Right ventricle myocardium superior (tissue), 1 donor: ENCODE measurements at places on chromosomes 11 and 22.

DNA sequence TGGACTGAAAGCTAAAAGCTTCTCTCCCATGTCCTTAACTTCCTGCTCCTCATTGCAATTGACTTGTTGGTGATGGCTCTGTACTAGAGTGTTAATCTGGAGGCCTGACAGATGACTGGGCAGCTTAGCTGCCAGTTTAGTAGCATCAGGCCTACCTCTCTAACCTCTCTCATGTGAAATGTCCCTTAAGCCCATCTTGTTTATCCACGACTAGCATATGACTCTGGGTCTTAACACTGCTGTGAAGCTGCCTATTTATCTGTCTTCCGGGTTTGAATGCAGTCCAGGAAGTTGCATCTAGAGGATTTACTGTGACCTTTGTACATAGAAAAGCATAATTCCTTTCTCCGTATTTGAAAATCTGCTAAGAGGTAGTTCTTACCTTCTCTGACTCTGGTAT lies 85.3 kb upstream of the HORMAD2 start:
- no peak for DNase-seq

DNA sequence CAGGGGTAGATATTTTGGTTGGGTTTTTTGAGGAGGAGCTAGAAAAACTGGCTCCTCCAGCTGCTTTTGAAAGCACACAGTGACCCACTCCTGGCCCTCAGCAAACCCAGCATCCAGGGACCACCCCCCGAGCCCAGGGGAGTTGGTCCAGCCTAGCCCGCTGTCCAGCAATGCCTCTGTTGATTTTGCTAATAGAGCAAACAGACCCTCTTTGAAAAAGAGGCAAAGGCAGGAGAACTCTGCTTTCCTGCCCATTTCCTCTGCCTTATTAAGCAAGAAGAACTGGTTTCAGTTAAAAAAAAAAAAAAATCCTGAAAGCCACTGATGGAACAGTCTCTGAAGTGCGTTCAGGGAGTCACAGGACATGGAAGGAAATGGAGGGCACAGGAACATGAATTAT lies 25.3 kb downstream of the ABTB2 start:
- no peak for DNase-seq

- DNase-seq: no peak
Observed at GRCh38 chr11:114219559-114220349, 76.4 kb upstream of the NNMT start.

DNA sequence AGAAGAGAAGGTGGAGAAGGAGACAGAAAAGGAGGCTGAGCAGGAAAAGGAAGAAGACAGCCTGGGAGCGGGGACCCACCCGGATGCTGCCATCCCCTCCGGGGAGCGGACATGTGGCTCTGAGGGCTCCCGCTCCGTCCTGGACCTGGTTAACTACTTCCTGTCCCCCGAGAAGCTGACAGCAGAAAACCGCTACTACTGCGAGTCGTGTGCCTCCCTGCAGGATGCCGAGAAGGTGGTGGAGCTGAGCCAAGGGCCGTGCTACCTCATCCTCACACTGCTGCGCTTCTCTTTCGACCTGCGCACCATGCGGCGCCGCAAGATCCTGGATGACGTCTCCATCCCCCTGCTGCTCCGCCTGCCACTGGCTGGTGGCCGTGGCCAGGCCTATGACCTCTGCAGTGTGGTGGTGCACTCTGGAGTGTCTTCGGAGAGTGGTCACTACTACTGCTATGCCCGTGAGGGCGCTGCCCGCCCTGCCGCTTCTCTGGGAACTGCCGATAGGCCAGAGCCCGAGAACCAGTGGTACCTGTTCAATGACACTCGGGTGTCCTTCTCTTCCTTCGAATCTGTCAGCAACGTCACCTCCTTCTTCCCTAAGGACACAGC lies 21.4 kb downstream of the USP35 start:
- no peak for DNase-seq

DNA sequence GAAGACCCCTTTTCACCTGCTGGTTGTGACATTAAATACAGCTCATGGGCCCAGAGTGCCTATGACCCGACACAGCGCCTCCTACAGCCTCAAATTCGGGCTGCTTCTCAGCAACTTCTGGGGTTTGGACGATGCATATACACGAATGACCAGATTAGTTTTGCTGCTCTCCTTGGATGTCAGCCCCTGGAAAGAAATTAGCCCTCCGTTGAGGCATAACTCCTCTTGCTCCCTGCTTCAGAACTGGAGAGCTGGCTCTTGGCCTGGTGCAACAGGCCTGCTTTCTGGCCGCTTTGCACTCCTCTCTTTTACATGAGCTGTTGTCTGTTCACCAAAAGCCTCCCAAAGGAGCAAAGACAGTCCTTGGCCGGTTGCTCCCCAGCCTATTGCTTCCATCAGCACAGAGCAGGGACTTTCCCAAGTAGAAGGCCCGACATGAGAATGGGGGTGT lies 3.3 kb downstream of the TECTA start:
- peak; percentile 72 for DNase-seq

GRCh38 chr11:57057561-57057960 lies 68.8 kb downstream of the OR5AK2 start:
- DNase-seq: no peak

DNA sequence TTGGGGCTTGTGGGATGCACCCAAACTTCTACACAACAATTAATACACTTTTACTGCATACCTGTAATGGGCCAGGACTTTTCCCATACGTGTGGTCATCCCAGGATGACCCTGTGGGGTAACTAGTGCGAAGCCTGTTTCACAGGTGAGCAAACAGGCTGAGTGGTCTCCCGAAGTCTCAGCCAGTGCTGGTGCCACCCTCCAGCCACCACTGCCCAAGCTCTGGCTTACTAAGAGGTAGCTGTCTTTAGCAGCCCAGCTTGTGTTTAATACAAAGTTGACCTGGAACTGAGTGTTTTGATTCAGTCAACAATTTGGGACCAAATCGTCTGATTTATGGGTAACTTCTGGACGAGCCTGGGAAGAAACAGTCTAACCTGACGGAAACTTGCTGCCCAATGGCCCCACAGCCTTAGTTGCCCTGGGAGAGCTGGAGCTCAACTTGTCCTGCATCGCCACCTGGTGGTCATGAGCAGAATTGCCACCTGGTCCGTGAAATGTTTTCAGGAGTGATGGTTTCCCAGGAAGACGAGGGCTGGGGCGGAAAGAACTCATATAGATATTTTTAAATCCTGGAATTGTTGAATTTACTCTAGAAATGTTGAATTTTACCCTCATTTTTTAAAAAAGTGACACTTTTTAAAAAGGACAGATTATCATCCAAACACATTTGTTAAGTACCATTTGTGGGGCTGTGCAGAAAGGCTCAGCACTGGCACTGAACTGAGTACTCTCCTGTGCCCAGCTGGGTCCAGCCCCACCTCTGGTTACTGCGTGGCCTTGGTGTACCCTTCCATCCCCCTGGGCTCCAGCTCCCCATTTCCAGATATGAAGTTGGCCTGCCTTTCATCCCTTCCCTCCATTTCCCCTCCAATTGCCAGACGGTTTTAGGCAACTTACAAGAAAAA lies 95.5 kb upstream of the PARVA start:
- peak; percentile 88 for DNase-seq

DNA sequence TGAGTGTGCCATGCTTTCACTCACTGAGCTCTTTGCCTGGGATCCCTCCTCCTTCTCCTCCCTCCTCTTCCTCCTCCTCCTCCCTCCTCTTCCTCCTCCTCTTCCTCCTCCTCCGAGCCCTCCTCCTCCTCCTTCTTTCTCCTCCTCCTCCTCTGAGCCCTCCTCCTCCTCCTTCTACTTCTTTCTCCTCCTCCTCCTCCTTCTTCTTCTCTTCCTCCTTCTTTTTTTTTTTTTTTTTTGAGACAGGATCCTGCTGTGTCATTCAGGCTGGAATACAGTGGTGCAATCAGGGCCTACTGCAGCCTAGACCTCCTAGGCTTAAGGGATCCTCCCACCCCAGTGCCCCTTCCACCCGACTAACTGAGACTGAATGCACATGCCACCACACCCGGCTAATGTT lies 62.3 kb downstream of the DEUP1 start:
- DNase-seq: no peak

DNA sequence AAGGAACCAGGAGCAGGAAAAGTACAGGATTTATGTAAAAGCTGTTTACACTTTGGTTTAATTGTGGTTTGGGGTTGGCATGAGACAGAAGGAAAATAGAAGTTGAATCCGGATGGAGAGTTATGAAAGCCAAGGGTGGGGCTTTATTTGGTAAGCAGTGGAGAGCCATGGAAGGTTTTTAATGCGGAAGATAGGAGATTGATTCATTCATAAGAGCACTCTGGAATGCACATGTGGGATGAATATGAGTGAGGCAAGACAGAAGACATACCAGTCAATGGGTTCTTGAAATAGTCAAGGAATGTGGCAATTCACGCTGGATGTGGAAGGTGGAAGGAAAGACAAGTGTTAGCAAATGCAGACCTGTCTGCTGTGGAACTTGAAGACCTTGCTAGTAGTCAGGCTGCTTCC lies 9.3 kb upstream of the GLB1L3 start:
- DNase-seq: no peak

DNA sequence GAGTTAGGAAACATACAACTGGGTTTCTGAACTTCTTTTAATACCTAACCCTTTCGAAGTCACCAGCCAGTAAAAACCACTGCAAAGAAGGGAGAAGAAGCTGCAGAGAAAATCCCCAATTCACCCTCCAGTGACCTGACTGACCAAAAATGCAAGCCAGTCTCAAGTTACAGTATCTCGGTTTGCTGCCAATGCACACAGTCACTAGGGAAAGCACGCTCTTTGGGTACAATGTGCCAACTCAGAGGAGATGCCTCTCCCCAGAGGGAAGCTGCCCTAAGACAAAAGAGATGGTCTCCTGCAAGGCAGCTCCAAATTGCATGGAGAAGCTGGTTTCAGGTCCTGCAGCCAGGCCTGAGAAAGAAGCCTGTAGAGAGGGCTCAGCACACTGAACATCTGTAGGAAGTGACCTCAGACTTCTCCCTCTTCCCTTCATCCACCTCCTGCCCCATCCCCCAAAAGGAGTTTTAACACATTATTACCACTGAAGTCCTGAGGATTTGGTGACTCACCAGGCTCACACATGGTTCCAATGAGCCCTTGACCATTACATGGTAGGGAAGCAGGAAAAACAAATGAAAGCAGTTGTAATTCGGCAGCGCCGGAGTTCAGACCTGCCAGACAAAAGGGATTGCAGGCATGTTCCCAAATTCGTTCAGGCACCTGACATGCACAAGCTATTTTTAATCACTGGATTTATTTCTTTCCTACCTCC lies 90.1 kb downstream of the ETS1 start:
- DNase-seq: no peak

DNA sequence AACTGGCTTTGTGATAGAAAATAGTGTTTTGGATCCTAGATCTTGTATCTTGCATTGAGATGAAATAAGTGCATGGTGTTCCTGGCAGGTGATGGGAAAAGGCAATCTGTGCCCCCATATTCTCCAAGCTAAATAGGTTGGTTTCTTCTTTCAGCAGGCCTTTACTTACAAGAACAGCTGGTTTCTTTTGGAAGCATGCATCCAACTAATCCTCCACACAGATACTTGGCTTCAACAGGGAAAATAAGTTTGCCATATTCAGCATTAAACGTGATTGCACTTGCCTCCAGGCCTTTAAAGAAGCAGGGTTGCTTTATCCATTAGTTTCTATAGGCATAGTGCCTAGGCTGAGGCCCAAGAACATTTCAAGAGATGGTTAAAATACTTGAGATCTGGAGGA lies 59.9 kb downstream of the APIP start:
- no peak for DNase-seq

DNA sequence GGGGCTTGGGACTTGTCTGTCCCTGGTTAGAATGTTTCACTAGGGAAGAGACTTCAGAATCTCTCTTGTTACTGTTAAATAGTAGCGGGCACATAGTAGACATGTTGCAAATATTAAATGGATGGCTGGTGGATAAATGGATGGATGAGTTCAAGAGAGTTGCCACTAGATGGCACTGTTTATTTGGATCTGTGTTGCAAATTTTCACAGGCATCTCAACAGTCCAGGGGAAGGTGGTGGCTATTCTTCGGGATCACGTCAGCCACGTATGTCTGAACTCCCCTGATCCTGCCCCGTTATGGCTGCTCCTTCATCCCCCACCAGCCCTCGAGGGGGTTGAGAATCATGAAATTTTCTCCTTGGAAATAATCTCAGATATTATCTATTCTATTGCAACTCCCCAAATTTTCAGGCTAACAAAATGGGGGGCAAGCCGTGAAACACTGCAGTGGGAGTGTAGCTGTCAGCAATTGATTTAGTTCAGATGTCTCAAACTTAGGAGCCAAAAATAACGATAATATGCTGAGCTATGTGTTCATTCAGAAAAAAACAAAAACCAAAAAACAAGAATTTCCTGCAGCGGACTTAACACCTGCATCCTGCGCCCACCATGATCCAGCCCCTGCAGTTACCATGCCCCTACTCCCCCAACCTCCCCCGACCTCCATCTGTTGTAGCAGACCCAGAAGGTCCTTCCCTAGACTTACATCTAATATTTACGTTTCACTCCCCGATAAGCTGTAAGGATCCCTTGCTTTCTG lies 29.1 kb upstream of the BIRC3 start:
- DNase-seq: no peak
